Left cardiac atrium (tissue), 4 donors: ENCODE measurements at places on chromosomes 6 and 20.
A peak's percentile ranks its signal among the peaks of the same experiment; 100 is the strongest.

DNA sequence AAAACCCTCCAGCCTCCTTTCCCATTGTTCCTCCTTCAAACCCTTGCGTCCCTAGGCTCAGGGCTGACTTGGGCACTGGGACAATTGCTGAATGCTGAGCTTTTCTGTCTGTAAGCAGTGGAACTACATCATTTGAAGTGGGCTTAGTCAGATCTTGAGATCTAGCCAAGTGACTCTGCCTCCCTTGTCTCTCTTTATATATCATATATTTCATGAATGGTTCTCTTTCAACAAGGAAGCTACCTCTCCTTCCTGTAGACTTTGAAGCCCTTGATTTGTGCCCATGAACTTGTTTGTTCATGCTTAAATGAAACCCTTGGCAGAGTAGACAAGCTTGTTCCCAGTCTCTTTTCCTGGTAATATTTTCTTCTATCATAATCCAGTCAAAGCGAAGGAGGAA is 60.0 kb upstream of the KIF13A start:
- DNase-seq, result no peak

GRCh38 chr6:169844946-169845345 is 93.5 kb downstream of the ERMARD start:
- DNase-seq, result peak; percentile 13

DNA sequence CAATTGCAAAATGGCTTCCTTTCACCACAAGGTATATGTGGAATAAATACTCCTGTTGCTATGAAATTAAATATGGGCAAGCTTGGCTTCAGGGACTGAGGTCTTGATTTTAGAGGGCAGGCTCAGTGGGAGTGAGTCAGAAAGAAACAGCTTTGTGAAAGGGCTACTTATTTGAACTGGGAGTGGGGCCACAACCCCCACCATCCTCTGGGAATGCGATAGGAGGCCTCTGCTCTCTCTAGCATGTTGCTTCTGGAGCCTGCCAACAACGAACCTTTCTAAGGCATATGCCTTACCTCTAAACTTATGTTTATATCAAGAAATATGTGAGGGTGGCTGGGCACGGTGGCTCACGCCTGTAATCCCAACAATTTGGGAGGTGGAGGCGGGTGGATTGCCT is 149.7 kb downstream of the LRRC1 start:
- no peak for DNase-seq

DNA sequence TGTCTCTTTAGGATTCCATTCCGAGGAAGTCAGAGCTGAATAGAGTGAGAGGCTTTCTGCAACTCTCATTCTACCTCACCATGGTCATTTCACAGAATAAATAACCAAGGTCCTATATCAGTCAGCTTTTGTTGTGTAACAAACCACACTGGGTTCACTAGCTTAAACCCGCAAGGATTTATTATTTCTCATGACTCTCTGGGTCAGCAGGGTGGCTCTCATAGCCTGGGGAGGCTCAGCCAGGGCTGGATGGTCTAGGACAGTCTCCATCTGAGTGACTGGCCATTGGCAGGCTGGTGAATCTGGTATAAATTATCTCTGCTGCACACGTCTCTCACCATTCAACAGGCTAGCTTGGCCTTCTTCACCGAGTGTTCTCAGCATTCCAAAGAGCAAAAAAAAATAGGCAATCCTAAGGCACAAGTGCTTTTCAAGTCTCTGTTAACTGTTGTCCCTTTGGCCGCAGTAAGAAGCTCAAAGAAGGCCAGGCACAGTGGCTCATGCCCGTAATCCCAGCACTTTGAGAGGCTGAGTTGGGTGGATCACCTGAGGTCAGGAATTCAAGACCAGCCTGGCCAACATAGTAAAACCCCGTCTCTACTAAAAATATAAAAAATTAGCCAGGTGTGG is 39.7 kb downstream of the ISM1 start:
- DNase-seq, result no peak

- peak; percentile 60 for DNase-seq
Observed at GRCh38 chr20:41643504-41643938, 25.3 kb upstream of the CHD6 start.

- DNase-seq, result no peak
Observed at GRCh38 chr6:160356074-160356744, 8.0 kb downstream of the SLC22A3 start.

GRCh38 chr6:127570739-127571389 is 6.1 kb upstream of the C6orf58 start:
- no peak for DNase-seq

DNA sequence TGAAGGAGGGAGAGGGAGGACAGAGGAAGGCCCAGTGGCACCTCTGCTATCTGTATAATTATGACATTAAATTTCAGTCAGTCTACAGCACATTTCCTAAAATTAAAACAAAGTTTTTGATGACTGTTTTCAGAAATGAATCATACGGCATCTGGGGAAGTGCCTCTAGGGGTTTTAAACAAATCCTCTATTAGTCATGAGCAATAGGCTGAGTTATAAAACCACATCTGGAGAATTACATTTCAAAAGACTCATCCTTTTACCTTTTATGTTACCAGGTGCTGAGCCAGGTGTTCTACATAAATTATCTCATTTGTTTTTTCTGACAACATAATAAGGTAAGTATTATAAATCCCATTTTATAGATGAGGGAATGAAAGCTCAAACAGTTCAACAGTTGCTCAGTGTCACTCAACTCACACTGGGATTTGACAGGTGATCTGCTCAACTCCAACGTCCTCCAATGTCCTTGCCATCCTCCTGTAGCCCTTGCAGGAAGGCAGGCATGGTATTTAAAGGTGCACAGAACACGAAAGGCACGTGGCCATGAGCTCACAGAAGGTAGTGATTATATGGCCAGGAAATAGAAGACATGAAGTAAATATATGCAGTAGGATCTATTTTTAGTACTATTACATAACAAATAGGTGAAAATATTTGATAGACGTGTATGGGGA is 184.2 kb upstream of the MAN1A1 start:
- DNase-seq, result no peak

DNA sequence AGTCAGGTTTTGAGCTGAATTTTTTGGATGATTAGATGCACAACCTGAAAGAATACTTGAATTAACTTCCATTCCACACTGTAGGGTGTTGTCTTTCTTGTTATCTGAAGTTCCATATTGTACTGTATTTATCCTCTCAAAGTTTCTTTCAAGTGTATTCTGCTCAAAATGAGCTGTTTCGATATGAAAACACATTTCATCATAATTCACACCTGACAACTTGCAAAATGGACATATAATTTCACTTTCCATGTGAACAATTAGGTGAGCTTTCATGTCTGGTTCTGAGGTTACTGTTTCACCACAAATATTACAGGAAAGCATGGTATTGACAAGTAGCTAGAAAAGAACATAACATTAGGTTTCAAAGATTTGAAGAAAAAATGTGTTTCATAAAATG is 1.7 kb downstream of the ZUP1 start:
- DNase-seq, result no peak
